H7 (cell line): ENCODE measurements at places on chromosomes 2 and 18.

GRCh38 chr18:78107363-78107762 lies 857.7 kb downstream of the GALR1 start:
- no peak for DNase-seq

DNA sequence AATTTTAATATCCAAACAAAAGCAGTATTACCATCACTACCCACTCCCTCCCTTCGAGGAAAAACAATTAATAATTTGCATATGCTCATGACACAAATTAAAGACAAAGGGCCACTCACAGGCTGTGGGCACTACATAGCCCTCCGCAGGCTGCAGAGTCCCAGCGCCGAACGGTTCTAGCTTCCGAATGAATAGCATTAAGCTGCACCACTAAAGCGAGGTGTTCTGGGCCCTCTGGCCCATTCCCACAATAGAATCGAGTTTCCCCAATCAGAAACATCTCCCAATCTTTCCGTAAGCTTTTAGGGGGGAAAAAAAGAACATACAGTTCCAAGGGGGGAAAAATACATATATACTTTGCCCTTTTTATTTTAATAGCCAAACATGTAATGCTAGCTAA lies 14.5 kb upstream of the SIX3 start:
- DNase-seq: peak; percentile 65

DNA sequence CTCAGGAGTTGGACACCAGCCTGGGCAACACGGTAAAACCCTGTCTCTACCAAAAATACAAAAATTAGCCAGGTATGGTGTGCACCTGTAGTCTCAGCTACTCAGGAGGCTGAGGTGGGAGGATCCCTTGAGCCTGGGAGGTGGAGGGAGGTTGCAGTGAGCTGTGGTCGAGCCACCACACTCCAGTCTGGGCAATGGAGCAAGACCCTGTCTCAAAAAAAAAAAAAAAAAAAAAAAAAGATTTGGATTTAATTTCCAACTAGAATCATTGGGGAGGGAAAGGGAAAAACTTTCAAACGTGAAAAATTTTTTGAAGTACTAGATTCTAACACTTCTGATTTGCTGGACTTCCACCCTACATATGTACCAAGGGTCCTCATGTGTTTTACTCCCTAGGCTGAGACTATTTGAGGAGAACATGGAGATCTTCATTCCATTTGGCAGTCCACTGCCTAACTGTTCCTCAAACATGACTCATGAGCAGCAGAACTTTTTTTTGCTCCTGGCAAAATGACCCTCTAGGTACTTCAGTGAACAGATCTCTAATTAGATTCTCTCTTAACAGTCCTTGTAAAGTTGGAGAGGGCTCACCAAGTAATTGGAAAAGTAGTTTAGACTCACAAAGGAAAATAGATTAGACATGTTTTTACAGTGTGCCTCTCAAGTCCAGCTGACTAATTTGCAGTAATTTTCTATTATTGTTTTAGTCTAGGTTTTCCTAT lies 267.6 kb downstream of the METTL4 start:
- no peak for DNase-seq

GRCh38 chr2:105796791-105797190 lies 52.1 kb downstream of the NCK2 start:
- no peak for DNase-seq

GRCh38 chr2:188181067-188181838 lies 110.4 kb upstream of the GULP1 start:
- DNase-seq: no peak

DNA sequence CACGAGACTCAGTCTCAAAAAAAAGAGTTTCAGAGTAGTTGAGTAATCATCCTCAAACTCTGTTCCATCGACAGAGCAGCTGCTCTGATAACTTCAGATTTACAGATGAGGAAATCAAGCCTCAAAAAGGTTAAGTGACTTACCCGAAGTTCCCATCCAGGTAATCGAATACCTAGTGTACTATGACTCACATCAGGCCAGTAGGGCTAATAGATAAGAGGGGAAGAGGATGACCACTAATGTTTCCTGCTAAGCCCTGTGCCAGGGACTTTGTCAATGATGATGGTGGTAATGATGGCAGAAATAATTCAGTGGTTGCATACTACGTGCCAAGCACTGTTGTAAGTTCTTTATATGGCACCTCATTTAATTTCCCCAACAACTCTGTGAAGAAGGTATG lies 80.9 kb downstream of the PLB1 start:
- DNase-seq: no peak
